IMR-90 (cell line): ENCODE measurements at places on chromosomes 2 and 18. TPM values are rescaled to one million over a fixed set of nuclear protein-coding genes. Genes with fewer than 3 reads are reported as not detected.

GRCh38 chr2:222568865-222569264 is 87.0 kb downstream of the FARSB start:
- DNase-seq: peak; percentile 85

DNA sequence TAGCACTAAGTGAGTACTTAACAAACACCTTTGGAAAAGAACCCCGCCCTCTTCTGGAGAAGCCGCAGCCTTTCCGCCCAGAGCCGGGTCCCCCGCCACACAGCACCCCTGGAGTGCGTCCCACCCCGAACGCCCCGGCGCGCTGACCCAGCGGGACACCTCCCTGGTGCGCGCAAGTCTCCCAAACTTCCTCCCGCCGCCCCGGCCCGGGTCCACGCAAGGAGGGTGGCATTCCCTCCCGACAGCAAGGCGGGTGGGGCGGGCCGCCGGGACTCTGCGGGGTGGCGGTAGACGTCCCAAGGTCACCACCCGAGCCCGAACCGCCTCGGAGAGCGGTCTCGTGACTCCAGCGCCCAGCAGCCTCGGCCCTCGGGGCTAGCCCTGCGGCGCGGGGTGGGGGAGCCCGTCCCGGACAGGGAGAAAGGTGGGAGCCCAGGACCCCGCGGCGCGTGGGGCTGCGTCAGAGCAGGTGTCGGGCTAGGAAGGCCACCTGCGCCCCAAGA is 598 bp downstream of the CCDC93 start:
- DNase-seq: no peak

The PGAP1 gene
- total RNA-seq: 5.7 and 6.7 TPM in 2 replicates

DNA sequence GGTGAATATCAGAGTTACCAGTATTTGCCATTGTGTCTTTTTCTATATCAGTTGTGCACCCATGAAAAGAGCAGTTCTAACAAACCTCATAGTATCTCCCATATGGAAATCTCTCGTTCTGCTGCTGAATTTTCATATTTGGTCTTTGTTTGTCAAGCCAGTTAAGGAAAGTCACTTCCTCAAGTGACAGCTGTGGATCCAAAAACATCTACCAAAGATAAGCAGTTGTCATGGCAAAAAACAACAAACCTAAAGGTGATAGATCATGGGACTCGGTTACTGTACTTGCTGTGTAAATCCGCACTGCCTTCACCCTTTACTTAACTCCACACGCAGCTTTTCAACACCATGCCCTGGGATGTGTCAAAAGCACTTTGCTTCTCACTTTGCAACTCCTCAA is 17.3 kb downstream of the BMP10 start:
- no peak for DNase-seq

The CXCR1 gene
- not detected in 2 replicates for total RNA-seq

The BOK gene
- total RNA-seq: 13.3 and 15.8 TPM in 2 replicates

The SCN9A gene
- total RNA-seq: 135 and 179 TPM in 2 replicates

GRCh38 chr18:74733598-74733997 is 135.9 kb downstream of the ZNF407 start:
- DNase-seq: no peak

- no peak for DNase-seq
Measured at GRCh38 chr2:135349941-135350340, 181.1 kb downstream of the ZRANB3 start.

DNA sequence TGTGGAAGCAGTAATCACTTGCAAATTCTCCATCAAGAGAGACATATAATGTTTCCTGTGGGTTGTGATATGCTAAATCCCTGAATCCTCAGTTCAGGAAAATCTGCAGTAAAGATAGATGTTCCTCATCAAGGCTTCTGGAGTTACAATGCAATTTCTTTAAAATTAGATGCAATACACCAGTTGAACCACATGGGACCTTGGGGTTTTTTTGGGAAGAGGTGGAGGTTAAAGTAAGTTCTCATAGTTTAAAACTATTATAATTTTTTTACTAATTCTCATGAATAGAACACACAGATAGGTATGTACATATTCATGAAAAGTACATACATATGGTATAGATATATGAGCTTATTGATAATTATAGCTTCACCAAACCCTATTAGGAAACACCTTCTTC is 496.2 kb downstream of the SATB2 start:
- DNase-seq: no peak

DNA sequence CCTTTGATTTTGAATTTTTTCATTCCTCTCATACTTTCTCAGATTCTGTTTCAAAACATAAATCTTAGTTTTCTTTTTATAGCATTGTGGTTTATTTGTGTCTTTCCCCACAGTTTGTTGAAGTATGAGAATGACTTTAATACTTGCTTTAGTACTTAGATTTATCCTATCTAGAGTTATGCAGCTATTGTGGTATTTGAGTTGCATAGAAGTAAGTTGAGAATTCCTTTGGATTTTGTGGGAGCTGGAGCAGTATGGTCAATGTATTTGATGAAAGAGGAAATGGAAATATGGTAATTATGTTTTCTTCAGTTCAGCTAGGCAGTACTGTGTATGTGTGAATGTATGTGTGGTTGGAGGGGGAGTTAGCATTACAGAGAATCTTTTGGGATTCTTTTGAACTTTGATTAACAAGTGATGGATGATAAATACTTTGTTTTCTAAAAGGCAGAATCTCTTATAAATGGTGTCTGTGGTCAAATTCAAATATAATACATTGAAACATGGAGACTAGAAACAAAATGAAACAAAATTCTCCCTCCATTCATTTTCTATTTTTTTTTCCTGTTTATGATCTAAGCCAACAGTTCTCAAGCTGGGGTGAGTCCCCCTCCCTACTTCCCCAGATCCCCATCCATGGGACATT is 3.0 kb downstream of the ACVR2A start:
- no peak for DNase-seq

DNA sequence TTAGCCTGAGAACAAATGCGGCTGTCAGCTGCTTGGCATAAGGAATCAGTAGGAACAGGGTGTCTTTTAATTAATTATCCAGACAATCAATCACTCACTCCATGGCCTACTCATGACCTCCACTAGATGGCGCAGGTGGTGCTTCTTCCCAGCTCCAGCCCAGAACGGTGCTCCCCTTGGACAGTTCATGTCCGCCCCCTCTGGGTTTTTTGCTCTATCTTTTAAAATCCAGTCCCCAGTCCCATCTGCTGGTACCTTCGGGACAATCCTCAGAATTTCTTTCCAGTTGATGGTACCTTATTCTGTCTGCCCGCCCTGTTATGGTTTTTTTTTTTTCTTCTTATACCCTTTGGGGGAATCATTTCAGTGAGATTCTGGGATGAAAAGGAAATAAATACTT is 99.8 kb downstream of the CACNB4 start:
- peak; percentile 34 for DNase-seq

DNA sequence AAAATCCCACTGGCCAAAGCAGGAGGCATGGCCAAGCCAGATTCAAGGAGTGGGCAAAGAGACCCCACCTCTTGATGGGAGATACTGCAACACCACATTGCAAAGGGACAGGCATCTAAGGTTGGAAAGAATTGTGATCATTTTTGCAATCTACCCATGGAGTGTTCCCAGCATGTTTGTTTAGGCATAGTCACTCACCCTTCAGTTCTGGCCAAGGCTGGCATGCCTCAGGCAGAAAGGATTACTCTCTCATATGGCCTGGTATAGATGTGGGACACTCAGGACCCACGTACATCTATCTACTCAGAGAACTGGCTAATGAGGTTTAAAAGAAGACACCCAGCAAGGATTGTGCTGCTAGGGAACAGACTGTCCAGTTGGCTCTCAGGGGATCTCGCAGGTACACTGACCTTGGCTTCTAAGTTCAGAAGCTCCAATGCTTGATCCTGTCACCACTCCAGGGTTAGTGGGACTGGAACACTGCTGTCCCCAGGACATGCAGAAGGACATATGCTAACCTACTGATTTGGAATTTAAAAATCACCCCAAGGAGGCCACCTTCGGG is 183.7 kb downstream of the KLHL29 start:
- DNase-seq: no peak

DNA sequence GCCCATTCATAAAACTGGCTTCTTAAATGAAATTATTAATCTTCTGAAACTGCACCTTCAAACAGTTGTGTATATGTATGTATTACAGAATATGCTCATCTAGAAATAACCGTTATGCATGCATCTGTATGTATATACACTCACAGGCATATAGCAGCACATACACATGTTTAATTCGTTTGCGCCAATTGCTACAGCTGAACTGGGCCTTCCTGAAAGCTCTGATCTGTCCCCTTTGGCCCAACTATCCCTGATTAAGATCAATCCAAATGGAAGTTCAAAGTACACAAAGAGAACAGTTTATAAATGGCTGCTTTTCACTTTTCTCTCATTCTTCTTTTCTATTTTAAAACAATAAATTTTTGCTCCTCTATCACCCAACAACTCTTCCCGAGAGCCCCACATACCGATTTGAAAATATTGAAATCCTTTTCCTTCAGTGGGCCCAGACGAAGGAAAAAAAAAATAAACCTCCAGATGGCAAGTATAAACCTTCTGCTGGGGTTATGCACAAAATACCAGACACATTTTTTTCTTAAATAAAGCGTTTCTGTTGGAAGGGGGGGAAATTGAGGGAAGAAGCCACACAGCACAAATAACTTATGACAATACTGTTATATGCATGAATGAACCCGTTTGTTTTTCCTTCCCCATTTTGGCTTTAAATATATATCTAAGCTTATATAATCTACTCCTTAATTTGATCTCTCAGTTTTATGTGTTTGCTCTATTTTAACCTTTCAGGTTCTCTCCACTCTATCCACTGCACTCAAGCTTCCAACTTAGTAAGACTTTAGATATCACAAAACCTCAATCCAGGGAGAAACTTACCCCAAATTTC is 267.3 kb downstream of the TCF4 start:
- DNase-seq: peak; percentile 48

DNA sequence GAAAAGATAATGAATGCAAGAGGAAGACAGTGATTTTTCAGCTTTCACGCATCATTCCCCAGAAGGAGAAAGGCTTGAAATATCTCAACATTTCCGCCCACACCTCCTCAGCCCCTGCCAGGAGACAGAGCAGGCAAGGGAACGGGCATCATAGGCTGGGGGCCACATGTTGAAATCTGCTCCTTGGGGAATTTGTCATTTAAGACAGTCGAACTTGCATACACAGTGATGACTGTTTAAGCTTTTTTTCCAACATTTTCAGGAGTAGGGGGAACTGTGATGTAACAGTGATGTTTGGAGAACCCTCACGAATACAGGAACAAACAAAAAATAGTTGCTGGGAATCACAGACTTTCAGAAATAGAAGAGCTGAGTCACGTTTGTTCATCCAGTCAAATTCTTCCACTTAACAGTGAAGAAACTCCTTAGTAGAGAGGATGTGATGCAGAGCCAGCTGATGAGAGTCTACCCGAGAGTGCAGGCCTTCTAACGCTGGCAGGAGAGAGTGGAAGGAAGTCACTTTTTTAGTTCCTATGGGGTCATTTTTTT is 266.8 kb downstream of the ALPK2 start:
- peak; percentile 97 for DNase-seq

DNA sequence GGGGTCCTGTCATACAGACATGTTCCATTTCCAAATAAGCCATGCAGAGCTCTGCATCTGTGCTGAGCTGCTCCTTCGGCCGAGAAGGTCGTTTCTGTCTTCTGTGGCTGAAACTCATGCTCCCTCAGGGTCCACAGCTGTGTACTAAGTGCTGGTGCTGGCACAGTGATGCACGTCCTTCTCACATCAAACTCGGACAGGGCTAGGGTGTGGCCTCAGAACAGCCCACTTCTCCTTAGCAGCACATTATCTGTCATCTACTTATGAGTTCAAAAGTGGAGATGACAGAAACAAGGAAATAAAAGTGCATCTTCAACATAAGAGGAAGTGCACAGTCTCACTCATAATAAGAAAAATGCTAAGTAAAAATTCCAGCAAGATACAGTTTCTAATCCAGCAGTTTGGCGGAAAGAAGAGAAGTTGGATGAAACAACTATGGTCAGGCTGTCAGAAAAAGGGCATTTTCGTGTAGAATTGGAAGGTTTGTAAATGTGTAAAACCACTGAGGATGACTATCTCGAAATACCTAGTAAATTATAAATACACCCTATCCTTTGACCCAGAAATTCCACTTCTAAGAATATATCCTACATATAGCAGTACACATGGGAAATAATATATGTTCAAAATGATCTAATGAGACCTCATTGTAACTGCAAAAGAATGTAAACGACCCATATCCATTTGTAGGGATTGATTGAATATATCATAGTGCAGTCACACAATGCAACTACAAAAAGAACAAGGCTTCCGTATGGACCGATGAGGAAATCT is 53.7 kb upstream of the APCDD1 start:
- no peak for DNase-seq

DNA sequence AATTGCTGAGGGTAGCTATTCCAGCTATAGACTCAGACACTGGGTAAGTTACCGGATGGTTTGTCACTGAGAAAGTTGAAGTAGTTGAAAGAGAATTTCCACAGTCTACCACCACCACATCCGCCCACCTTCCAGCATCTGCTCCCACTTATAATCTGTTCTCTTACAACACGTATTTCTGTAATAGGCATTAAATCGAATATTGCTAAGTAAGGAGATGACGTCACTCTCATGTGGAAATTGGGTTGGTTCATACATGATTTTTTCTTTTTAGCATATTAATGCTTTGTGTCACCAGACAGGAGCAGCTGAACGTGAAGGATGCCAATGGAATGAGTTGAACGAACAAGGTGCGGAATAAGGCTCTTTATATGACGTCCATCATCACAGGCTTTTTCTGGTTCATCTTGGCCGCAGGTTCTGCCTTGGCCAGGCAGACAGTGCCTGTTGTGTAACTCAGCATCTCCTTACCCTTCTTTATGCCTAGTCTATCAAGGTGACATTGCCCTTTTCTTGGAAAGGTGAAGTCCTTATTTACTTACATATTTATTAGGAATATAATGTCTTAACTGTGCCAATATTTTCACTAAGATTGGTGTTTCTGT is 45.9 kb downstream of the THUMPD2 start:
- no peak for DNase-seq

The CHRNG gene
- total RNA-seq: not detected in 2 replicates

GRCh38 chr2:153136216-153136615 is 342.3 kb downstream of the RPRM start:
- DNase-seq: no peak

The LRRTM4 gene
- total RNA-seq: not detected in 2 replicates

The UGT1A7 gene
- not detected in 2 replicates for total RNA-seq

- DNase-seq: peak; percentile 89
Measured at GRCh38 chr2:18413676-18414396, 146.6 kb downstream of the RDH14 start.

- DNase-seq: no peak
Measured at GRCh38 chr2:190716176-190716807, 67.4 kb downstream of the NAB1 start.

The RGPD4 gene
- not detected in 2 replicates for total RNA-seq

DNA sequence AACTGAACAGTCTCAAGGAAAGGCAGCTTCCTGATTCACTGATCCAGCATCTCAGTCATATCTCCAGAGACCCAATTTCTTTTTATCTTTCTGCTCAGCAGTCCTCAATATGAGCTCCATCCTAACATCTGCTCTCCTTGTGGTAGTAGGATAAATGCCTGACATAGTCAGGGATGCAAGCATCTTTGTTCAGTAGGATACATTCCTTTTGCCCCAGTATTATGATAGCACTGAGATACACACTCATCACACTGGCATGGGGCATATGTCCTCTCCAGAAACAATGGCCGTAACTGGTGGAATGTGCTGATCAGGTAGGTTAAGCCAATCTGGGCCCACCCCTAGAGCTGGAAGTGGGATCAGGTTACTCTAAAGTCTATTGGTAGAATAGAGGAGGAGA is 207.2 kb downstream of the ETAA1 start:
- peak; percentile 49 for DNase-seq

GRCh38 chr2:221197225-221197856 is 374.8 kb downstream of the EPHA4 start:
- DNase-seq: no peak
